ENCODE measurements at places on chromosomes 4 and X. TPM values are rescaled to one million over a fixed set of nuclear protein-coding genes. Genes with fewer than 3 reads are reported as not detected.

POU3F4 gene
- not detected for total RNA-seq

GAGE1 gene
- not detected for total RNA-seq

AKAP14 gene
- not detected for total RNA-seq

EMCN gene
- 64.8 TPM for total RNA-seq

GRCh38 chr4:33737726-33738125 is 2506.6 kb downstream of the ARAP2 start:
- no peak for DNase-seq

DNA sequence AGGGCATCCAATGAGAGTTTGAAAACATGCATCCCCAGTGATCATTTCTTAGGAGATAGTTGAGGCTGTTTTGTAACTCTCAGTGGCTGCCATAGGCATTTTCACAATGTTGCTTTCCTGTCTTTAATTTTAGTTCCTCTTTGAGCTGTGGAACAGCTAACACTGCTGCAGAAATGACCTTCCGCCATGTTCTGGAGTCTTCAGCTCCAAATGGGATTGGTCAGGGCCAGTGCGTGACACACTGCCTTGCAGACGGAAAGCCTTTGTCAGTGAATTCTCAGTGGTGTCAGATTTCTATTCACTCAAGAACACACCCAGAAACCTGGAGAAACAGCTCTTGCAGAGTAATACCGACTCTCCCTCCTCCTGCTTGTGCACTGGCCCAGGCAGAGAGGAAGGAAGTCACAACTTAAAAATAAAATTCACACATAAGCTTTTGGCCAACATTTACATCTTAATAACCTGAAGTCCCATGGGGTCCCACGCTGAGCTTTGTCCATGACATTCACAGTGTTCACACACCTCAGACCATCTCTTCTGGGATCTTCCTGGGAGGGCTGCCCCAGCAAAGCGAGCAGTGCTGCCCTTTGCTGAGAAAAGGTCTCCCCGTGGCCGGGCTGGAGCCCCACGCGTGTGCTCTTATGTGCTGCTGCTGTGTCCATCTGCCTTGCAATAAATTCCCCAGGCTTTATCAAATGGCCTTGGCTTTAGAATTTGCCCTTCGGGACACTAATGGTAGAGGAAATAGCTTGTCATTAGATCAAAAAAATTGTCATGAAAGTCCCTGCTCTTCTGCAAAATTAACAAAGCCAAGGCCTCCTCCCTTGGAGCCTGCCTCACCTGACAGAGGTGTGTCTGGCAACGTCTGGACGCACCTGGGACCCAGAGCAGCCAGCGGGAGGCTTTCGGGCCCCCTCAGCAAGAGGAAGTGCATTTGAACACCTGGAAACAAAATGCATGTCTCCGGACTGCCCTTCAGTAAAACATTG is 126.8 kb downstream of the IRF2 start:
- DNase-seq: no peak

- DNase-seq: no peak
Measured at GRCh38 chrX:73400136-73400748, 46.6 kb upstream of the CDX4 start.

DNA sequence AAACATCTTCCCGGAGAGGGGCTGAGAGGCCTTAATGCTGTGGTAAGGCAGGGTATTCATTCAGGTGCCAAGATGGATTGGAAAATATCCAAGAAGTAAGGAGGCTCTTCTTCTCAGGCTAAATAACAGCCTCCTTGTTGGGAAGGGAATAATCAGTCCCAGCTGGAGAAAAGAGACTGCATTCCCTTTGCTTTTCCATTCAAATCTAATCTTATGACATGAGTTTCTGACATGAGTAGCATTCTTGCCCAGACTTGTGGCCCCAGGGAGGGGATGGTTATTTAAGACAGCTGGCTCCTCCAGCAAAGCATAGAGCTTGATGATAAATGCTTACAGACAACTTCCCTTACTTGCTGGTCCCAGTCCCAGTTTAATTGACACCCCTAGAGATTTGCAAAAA is 98.3 kb downstream of the DCLK2 start:
- DNase-seq: no peak

- DNase-seq: no peak
Measured at GRCh38 chr4:169014586-169014985, 4.5 kb upstream of the CBR4 start.

DNA sequence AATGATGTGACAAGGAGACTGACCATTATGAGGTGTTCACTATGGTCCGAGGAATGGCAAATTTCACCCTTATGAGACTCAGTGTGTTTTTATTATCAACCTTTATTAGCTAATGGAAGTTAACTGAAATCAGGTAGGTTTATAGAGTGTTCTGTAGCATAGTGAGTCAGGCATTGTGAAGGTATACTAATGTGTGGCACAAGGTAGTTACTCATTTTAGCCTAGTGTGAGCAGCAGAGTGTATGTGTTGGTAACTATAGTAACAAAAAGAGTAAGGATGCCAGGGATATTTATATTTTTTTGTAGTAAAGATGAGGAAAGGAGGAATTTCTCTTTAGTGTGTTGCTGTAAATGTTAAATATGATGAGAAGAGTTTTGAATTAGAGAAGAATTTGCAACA is 12.0 kb downstream of the PDLIM5 start:
- no peak for DNase-seq

Data from omental fat pad (tissue), 4 donors.